ENCODE measurements at places on chromosomes 2 and 18.

- no peak for DNase-seq
Observed at GRCh38 chr18:3689986-3690763, 240.2 kb downstream of the TGIF1 start.

- DNase-seq = no peak
Observed at GRCh38 chr2:80737047-80737446, 432.5 kb upstream of the LRRTM1 start.

- no peak for DNase-seq
Observed at GRCh38 chr2:129297430-129297829, 682.0 kb upstream of the RAB6C start.

- DNase-seq = no peak
Observed at GRCh38 chr2:167908786-167909185, 338.6 kb downstream of the STK39 start.

DNA sequence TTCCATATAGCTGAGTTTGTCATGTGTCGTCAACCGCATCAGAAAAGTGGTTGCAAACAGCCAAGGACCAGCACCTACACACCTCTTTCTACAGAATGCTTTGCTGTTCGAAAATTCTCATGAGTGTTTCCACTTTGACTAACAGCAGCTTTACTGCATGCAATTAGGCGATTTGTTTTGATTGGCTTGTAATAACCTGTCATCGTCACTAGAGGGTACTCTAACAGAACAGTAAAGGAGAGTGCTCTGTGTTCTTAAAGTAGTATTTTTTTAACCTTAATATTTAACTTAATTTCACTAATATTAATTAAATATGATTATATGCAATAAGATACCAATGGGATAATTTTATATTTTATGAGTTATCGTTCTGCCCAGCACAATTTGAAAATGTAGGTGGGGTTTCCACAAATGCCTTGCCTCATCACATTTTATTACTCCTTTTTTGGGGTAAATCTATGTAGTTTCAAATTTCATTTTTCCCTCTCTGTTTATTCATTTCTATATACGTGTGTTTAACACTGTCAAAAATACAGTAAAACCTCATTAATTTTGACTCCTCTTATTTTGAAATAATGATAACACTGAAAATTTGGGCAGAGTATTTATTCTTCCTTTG lies 502.2 kb downstream of the NRXN1 start:
- DNase-seq = no peak

- DNase-seq = no peak
Observed at GRCh38 chr2:232308986-232309385, 69.6 kb upstream of the ALPP start.

DNA sequence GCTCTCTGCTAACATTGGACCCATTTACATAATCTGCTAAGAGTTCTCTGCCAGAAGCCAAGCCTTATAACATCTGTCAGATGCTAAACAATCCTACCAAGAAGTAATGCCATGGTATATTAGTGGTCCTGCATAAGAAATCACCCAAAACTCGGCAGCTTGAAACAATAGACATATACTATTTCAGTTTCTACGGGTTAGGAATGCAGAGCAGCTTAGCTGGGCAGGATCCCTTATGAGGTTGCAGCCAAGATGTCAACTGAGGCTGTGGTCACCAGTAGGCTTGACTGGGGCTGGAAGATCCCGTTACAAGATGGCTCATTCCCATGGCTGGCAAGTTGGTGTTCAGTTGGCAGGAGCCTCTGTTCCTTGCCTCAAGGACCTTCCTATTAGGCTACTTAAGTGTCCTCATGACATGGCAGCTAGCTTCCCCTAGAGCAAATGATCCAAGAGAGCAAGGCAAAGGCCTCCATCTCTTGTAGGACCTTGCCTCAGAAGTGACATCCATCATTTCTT lies 25.1 kb upstream of the SOS1 start:
- no peak for DNase-seq

DNA sequence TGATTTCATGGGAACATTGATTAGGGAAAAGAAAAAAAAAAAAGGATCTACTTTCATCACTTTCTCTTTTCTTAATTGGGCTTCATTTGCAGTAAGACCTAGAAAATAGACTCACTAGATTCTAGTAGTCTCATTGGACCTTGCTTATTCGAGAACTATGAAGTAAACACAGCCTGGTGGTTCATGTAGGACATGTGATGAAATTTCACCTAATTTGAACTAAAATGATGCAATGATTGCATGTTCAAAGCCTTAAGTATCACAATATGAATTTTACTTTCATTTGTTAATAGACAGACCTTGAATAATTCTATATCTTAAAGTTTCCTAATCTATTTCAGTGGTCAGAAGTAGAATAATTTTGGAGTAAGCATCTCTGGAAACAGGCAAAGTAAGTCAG lies 688.9 kb upstream of the NRXN1 start:
- no peak for DNase-seq

DNA sequence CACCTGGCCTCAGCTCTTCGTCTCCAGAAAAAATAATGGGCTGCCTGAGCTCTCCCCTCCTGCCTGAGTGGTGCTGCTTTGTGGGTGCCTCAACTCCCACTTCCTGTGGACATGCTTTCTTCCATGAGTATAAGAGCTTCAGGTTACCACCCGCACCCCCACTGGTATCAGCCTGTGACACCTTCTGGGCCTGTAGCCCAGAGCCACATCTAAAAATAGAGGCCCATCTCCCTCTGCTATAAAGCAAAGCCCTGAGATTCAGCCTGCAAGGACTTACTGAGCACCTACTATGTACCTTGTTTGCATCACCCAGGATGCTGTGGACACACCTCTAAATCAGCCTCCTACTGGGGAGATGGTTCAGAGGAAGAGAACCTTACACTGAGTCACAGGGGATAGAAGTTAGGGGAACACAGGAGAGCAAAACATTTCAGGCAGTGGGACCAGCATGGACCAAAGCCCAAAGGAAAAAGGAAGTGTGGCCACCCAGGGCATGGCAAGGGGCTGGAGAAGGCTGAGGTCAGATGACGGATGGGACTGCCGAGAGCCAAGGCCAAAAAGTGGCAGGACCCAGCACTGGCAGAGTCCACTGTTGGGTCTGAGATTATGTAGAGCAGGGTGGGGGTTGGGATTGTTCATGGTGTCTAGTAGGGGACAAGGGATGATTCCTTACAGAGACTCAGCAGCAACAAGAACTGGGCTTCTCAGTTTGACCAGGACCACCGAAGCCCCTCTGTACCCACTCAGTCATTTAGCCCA lies 123.7 kb upstream of the PPP1CB start:
- no peak for DNase-seq
